Central memory CD4-positive, alpha-beta T cell (primary cell): ENCODE measurements at places on chromosomes 7 and 10.

- DNase-seq, result no peak
Observed at GRCh38 chr7:42502022-42502421, 265.0 kb upstream of the GLI3 start.

DNA sequence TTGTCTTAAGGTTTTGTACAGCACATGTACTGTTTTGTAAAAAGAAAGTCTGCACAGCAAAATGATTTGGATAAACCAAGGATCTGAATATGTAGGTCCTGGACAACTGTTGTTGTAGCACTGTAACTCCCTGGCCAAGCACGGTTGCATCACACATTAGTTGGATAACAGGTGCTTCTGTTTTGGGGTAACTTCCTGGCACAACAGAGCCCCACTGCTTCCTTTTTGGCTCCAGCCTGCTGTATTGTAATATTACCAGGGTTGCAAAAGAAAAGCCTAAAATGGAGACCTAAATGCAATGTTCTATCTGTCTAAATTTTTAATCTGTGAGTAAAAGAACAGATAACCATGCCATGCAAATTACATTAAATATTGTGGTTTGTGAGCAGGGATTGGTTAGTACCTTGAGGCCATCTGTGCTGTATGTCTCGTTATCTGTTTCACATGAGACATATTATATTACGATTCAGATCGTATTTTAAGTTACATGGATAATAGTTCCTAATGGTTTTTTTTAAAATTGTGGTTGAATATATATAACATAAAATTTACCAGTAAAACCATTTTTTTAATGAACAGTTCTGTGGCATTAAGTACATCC lies 27.5 kb upstream of the WAC start:
- DNase-seq, result no peak

- DNase-seq, result no peak
Observed at GRCh38 chr7:113774182-113774807, 144.5 kb downstream of the PPP1R3A start.

DNA sequence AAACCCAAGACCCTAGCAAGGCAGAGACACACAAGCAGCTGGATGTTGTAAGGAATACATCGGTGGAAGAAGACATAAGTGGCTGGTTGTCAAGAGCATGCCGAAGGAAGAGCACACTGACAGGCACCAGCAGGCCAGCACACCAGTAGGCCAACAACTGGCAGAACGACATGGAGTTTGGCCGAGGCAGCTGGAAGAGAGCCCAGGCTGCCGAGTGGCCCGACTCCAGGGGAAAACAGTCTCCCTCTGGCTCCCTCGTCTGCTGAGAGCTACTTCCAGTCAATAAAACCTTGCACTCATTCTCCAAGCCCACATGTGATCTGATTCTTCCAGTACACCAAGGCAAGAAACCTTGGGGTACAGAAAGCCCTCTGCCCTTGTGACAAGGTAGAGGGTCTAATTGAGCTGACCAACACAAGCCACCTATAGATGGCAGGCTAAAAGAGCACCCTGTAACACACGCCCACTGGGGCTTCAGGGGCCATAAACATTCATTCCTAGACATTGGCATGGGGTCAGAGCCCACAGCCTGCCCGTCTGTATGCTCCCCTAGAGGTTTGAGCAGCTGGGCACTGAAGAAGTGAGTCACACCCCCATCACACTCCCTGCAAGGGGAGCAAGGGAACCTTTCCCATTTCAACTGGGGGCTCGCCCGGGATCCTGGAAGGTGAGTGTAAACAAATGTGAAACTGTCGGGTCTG lies 14.7 kb upstream of the TNS3 start:
- DNase-seq, result no peak

DNA sequence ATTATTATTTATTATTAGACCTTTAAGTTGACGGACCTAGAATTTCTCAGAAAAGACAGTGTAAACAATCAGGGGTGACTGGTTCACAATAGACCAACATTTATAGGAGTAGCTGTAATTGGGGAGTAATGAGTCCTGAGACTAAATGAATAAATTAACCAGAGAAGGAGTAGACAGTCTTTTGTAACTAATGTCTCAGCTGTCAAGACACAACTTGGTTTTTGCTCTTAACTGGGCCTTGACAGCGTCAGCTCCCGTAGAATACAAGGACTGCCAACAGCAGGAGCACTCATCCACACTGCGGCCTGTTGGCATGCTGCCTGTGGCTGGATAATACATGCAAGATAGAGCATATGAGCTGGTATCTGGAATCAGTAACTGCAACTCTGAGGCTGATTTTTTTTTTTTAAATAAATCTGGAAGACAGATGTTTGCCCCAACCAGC lies 123.9 kb downstream of the CACNA2D1 start:
- no peak for DNase-seq

DNA sequence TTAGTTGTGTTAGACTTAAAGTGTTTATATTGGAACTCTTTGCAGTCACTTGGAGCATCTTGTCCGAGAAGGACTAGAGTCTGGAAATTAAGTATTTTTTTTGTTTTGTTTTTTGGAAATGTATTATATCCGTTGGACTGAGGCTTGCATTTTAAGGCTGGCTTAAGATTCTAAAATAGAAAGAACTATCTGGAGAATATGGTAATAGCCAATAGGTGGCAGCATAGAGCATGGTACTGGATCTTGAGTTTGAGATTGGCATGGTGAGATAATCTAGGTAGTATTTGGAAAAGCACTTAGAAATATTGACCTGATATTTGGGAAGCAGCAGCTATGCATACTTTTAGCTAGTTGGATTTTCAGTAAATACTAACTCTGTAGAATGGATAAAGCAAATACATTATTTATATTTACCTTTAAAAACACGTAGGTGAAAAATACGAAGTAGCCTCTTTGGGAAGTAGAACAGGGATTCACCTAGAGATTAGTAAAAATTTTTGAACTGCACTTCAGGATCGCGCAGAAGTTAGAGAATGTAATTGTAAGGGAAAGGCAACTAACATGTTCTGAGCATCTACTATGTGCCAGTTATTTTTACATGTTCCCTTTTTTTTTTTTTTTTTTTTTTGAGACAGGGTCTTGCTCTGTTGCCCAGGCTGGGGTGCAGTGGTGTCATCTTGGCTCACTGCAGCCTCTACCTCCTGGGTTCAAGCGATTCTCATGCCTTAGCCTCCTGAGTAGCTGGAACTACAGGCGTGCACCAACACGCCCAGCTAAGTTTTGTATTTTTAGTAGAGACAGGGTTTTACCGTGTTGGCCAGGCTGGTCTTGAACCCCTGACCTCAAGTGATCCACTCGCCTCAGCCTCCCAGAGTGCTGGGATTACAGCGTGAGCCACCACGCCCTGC lies 78.6 kb downstream of the LCOR start:
- peak; percentile 15 for DNase-seq

DNA sequence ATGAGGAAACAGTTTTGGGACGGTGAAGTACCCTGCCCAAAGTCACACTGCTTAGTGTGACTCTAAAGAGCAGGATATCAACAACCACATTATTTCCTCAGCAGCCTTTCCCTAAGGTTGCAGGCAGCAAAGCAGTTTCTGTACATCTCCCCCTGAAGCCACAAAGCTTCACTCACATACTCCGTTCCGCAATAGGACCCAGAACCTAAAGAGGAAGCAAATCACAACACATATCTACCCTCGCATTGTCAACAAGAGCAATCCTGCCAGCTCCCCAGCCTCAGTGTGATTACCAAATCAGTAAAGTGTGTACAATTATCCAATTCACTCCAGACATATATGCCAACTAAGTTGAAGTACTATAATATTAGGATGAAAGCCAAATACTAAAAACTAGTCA lies 30.8 kb downstream of the VAX1 start:
- no peak for DNase-seq
